ENCODE measurements at places on chromosomes 2 and 18.

DNA sequence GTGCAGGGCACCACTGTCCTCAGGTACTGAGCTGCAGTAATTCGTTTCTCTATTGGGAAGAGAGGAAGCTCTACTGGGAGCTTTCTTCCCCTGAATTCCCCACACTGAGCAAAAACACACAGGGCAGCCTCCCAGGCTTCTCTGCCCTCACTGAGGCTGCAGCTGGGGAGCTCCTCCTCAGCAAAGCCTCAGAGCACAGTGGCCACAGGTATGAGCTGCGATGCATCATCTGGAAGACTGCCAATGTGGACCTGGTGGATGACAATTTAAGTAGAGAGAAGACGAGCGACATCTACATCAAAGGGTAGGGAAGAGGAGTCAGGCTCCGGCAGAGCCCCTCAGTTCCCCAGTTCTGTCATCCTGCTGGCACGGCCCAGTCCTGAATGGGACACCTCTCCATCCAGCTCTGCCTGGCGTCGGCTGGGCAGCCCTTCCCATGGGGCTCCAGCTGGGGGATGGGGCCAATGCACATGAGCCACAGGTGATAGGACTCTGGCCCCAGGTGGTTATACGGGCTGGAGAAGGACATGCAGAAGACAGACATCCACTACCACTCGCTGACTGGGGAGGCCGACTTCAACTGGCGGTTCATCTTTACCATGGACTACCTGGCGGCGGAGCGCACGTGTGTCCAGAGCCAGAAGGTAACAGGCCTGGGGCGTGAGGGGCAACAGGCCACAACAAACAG lies 37.6 kb downstream of the LMAN2L start:
- no peak for DNase-seq

DNA sequence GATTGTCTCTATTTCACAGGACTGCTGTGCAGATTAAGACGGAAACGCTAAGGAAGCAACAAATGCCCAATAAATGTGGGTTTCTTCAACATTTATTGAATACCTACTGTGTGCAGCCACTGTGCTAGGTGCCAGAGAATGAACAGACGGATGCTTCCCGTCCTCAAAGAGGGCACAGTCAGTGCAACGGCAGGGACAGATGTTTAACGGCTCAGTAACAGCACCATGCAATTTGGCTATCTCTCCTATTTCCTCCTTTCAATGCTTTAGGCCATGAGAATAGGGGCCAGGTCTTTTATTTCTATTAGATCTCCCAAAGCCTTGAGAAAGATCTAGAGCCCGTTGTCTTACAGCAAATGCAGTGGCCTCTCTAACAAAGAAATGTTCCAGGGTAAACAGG lies 7.2 kb downstream of the EDAR start:
- DNase-seq, result no peak

DNA sequence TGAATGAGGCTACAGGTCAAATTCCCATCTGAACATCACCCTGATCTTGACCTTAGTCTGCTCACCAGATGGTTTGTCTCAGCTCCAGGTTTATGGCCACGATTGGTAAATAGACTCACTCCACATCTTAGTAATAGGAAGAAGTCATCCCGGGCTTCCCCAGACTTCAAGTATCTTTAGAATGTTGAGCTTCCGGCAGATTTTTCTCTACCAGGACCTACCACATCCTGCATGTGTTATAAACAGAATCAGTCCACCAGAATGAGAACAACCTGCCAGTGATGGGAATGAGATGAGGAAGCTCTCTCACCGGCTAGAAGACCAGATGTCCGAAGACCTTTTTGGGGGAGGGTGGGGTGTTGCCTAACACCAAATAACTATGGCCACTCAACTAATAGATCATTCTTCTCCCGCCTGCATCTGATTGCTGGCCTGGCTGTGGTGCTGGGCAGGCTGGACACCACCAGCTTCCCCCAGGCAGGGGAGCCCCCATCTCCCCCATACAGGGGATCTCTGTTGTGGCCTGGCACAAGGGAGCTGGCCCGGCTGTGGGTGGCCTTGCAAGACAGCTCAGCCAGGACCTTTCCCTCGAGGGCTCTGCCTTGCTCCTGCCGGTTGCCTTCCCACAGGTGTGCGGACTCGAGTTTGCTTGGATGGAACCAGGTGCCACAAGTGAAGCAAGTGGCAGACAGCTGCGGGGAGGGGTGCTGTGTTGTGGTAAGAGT lies 88.5 kb downstream of the SH3RF3 start:
- DNase-seq, result peak; percentile 60

GRCh38 chr2:14569294-14569693 lies 63.2 kb upstream of the LRATD1 start:
- DNase-seq, result no peak

All from fibroblast of pulmonary artery (primary cell).